ENCODE measurements at places on chromosomes 1 and 21. TPM values are rescaled to one million over a fixed set of nuclear protein-coding genes. Genes with fewer than 3 reads are reported as not detected.

DNA sequence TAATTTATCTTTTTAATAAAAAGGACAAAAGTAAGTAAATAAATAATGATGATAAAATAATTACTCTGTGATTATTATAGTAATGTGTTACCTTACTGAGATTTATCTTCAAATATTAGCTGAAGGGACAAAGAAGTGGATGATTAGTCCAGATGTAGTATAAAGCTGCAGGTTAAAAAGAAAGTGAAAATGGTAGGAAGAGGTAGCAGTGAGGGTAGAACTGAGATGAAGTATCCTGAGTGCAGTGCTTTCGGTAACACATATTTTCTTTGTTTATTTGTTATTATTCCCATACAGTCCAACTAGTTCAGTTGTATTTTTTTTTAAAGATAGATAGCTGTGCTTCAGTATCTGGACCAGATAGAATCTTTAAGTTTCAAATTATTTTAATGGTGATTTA, 1203.5 kb downstream of the NCAM2 start:
- no peak for DNase-seq

GRCh38 chr1:205570173-205570501, 61.7 kb downstream of the ELK4 start:
- DNase-seq = no peak

DNA sequence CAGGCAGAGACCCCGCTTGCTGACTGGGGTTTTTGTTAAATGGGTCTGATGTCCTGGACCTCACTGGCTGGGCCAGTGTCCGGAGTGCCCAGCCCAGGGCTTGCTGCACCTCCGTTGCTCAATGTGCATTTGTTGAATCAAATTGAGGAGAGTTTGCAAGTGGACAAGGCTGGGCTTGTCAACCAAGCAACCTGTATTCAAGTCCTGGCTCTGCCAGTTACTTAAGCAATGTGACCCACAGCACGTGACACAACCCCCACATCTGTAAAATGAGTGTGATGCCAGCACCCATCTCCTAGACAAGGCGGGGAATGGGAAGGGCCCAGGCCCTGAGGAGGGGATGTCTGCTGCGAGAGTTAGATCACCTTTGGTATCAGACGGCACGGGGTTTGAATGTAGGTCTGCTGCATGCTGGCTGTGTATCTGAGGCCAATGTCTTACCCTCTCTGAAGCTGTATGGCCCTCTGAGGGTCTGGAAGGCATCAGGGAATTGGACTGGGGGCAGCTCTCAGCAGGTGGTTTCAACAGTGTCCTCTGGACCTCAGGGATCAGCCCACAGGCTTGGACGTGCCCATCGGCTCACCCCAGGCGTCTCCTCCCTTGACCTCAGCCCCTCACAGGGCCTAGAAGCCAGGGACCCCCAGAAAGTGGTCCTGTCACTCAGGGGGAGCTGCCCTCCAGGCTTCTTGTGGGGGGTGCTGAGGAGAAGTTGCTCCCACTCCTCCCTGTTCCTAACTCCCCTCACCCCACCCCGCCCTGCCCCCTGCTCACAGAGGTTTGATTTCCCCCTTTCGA, 51.0 kb upstream of the RUNX3 start:
- DNase-seq = no peak

DNA sequence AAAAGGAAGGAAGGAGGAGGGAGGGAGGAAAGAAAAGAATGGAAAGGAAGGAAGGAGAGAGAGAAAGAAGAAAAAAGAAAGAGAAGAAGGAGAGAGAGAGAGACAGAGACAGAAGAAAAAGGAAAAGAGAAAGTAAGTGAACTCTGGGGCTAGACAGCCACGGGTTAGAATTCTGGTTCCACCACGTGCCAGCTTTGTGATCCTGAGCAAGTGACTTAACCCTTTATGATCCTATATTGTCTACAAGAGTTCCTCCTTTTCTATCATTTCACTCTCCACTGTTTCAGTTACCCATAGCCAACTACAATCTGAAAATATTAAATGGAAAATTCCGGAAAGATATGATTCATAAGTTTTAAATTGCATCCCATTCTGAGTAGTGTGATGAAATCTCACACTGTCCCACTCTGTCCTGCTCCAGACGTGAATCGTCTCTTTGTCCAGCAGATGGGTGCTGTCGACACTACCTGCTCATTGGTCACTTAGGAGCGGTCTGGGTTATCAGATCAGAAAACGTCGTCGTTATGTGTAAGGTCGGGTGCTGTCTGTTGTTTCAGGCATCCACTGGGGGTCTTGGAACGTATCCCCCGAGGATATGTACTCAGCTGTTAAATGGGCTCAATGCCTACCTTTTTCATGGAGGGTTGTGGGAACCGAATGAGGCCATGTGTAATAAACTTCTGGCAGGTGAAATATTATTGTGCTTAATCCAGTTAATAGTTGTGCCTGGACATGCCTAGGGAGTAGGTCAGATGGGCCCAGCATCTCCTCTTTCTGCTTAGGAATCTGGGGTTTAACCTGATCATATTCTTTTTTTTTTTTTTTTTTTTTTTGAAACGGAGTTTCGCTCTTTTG, 19.1 kb downstream of the TMEM51 start:
- DNase-seq = no peak

- DNase-seq = no peak
These were observed 245.7 kb downstream of the PTBP2 start for GRCh38 chr1:96967311-96967710.

DNA sequence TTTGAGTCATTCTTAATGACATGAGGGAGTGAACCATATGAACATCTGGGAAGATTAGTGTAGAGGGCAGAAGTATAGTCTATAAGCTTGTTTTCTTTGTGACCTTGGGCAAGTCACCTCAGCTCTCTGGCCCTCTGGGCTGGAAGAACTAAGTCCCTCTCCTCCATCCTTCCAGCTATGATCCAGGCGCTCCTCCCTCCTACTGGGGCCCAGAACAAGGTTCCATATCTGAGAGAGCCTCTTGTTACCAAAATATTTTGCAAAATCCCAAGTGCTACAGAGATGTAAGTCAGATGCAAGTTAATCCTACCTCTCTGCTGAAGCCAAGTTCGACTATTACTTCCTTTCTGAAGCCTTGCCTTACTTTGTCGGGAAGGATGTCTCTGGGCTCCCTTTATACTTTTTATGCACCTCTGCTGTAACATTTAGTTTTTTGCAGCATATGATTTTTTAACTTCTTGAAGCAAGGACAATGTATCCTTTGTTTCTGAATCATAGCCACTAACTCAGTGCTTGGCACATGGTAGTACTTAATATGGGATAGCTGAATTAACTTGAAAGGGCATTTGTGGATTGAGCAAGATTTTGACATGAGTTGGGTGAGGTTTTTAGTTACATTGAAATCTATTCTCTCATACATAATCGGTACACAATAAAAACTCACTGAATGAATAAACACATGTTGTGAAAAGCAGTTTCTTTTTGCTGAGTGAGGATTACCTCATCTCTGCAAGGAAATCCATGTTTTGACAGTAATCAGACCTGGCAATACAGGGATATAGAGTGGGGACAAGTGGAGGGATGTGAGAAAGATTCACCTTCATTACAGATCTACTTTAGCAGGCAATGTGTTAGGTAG, 54.7 kb upstream of the BEND5 start:
- DNase-seq = no peak

- DNase-seq = no peak
These were observed 480.1 kb downstream of the PTBP2 start for GRCh38 chr1:97201641-97202040.

- DNase-seq = no peak
These were observed 18.1 kb upstream of the ZBTB8A start for GRCh38 chr1:32521165-32521564.

DNA sequence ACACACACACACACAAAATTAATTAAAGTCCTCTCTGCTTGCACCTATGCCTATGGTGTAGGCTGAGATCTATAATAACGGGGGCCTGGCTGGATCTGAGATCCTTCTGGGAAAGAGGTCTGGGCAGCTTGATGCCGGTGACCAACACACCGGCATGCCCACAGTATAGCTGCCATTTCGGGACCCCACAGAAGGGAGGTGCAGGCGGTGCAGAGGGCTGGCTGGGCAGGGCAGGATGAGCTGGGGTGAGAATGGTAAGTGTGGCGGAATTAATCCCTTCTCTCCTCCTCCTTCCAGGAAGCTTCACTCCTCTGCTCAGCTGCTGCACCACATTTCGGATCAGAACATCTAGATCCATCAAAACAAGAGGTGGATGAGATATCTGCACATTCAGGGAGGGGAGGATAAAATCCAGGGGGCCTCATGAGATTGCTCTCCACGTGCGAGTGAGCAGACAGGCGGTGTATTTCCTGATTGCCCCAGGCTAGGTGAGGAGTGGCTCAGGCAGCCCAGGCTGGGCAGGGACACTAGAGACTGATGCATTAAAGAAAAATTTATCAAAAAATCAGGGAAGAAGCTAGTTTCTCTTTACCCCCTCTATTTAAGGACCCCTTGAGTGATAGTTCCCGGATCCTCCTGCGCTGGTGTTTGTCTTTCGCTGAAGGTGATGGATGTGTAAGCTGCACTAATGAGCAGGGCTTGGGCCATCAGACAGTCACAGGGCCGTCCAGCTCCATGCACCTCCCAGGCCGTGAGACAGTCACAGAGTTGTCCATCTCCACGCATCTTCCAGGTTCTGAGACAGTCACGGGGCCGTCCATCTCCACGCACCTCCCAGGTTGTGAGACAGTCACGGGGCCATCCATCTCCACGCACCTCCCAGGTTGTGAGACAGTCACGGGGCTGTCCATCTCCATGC, 449.9 kb downstream of the PTPRU start:
- no peak for DNase-seq

Gene PLA2G5
- polyA plus RNA-seq = 0.25 TPM

Gene PLA2G2D
- polyA plus RNA-seq = 0.05 TPM
